WTC11 (cell line): ENCODE measurements at places on chromosomes 7 and 10. TPM values are rescaled to one million over a fixed set of nuclear protein-coding genes. Genes with fewer than 3 reads are reported as not detected.

The SH2D4B gene
- total RNA-seq, result 0.04 to 0.09 TPM in 2 of 3 replicates, not detected in the other

DNA sequence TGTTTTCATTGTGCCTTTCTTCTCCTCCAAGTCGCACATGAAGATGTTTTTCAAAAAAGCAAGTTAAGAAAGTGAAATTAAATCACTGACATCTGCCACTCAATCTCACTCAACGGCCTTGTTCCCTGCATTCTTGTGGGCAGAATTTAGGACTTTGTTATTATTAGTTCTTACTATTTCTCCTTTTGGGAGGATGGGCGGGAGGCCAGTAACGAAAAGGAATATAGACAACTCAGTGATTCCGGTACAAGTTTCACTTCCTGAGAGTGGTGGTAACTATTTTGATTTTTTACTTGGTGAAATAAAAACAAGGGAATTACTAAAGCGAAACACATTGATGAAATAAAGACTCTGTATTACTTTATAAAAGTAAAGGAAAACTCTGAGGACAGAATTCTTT is 231.9 kb upstream of the HABP2 start:
- DNase-seq, result no peak

DNA sequence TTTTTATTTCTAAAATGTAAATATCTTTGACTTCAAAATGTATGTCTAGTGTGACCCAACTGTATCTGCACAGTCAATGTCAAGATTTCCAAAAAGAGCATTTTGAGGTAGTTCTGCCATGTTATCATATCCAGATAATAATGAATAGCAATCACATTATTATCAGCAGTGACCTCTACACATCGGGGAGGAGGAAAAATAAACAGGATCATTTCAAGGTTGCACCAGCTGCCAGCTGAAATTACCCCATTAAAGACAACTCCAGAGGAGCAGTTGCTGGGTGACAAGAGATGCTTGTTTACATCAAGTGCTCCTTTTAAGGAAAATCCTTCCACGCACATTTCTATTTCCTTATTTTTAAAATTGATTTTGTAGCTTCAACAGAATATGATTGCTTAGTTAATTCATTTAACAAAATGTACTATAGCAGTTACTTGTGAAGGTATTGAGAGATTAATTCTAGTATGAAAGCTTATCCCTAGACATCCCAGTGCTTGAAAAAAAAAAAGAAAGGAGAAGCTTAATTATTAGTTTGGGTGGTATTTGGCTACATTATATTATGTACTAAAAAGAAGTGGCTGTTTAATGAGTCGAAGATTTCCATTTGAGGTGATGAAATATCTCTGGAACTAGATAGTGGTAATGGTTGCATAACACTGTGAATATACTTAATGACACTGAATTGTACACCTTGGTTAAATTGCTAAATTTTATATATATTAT is 19.3 kb upstream of the SLC35G1 start:
- DNase-seq, result no peak

GRCh38 chr10:30093303-30093950 is 34.0 kb upstream of the JCAD start:
- DNase-seq, result no peak

GRCh38 chr10:32687116-32687515 is 241.2 kb downstream of the CCDC7 start:
- no peak for DNase-seq

DNA sequence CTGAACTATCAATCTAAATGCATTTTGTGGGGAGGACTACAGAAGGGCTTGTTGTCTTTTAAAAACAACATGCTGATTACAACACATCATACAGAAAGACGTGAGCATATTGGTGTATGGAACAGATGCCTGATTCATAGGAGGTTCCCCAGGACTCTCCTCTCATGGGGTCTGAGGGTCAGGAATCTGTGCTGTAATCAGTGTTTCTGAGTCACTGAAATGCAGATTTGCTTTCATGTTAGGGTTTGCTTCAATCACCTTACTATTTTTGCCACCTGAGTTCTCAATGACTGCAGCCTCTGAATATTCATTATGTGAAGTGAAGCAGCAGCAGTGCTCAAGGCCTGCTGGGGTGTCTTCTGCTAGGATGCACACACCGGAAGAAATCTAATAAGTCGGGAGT is 550 bp upstream of the ANK3 start:
- DNase-seq, result no peak

The LRRC17 gene
- 1.4 to 1.8 TPM (median 1.6 TPM) in 3 replicates for total RNA-seq

- DNase-seq, result no peak
These were observed 147.2 kb downstream of the TMEM178B start for GRCh38 chr7:141221007-141221612.

The HOGA1 gene
- total RNA-seq, result 0.15 to 0.62 TPM (median 0.55 TPM) in 3 replicates

The FAM241B gene
- 24.4 to 28.9 TPM (median 26.9 TPM) in 3 replicates for total RNA-seq

GRCh38 chr10:2933924-2934323 is 133.4 kb upstream of the PFKP start:
- no peak for DNase-seq

DNA sequence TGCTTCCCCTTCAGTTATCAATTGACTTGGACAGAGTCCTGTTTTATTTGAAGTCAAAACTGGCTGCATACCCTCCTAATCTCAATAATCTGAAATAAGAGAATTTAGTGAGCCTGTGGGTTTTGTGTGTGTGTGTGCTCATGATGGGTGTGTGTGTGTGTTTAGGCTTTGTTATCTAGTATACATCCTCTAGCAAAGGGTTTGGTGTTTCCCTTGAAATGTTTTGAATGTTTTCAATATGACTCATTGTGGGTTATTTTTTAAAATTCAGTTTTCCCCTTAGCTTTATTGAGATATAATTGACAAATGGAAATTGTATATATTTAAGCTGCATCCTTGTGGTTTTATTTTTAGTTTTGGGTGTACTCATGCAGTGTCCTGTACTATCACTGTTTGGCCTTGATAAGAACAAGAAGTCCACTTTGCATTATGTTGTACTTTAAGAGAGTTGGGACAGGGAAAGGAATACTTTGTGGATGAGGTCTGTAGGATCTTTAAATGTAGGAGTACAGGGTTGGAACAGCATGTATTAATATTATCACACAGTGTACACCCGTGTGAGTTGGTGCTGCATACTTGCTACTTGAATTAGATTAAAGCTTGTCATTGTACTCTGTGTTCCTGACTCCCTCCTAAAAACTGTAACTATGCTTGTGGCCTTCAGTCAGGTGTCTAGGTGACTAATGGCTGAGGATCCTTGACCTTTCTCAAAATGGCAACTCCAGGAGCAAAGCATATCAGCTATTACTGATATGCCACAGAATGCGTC is 58.3 kb downstream of the VCL start:
- DNase-seq, result no peak

- DNase-seq, result no peak
These were observed 20.3 kb downstream of the TSPAN12 start for GRCh38 chr7:120837599-120837998.

- DNase-seq, result no peak
These were observed 27.7 kb downstream of the TDRD1 start for GRCh38 chr10:114206902-114207301.

DNA sequence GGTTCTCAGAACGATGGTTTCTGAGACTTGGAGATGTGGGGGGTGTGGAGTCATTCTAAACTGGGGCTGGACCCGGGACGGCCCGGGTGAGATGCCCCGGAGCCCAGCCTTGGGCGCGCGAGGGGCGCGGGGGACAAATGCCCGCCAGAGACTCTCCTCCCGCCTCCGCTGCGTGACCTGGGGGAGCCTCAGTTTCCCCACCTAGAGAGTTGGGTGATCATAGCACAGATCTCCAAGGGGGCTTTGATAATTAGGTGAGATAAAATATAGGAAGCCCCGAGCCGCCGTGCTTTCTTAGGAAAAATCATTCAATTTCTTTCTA is 658 bp upstream of the FZD8 start:
- DNase-seq, result no peak

GRCh38 chr7:33050535-33051318 is 11.8 kb downstream of the NT5C3A start:
- no peak for DNase-seq

DNA sequence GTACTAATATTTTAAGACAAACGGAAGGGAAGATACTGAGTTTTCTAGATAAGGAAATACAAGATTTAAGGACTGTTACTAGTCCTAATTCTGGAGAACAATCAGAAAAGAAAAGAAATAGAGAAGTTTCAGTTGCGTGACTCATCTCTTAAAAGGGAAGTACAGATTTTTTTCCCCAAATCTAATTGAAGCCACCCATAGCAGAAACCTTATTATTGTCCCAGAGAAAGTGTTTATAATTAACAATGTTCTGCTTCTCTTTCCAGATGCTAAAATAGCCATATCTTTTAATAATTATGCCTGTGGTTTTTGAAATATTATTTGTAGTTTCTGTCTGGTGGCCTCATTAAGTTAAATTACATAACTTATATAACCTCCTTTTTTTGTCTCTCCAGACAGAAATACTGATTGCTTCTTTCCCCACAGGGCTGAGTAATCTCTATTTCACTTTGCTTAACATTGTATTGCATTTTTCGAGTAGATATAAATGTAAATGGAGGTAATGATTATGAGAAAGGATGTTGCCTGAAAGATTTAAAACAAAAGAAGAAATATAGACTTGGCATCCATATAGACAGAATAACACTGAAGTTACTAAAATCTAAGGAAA is 240.7 kb upstream of the MBL2 start:
- DNase-seq, result no peak

- no peak for DNase-seq
These were observed 29.4 kb upstream of the GPR26 start for GRCh38 chr10:123636598-123637325.

DNA sequence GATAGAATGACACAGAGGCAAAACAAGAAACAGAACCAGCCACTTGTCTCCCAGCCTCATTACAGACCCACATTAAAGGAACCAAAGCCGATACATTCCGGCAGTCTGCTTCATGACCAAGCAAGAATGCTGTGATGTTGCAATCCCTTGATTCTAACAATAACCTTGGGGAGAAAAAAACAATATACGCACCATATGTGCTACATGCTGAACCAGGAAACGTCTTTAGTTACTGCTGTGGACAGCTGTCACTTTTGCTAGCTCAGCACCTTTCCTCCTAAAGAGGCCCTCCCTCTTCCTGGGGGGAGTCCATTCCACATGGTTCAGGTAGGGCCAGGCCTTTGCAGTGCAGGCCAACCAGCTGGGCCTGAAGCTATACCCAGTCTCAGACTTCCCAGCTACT is 79.1 kb downstream of the PRTFDC1 start:
- no peak for DNase-seq

The LMOD2 gene
- total RNA-seq, result 0.09 to 0.11 TPM in 2 of 3 replicates, not detected in the other

- no peak for DNase-seq
These were observed 78.6 kb upstream of the MGMT start for GRCh38 chr10:129388435-129388834.

DNA sequence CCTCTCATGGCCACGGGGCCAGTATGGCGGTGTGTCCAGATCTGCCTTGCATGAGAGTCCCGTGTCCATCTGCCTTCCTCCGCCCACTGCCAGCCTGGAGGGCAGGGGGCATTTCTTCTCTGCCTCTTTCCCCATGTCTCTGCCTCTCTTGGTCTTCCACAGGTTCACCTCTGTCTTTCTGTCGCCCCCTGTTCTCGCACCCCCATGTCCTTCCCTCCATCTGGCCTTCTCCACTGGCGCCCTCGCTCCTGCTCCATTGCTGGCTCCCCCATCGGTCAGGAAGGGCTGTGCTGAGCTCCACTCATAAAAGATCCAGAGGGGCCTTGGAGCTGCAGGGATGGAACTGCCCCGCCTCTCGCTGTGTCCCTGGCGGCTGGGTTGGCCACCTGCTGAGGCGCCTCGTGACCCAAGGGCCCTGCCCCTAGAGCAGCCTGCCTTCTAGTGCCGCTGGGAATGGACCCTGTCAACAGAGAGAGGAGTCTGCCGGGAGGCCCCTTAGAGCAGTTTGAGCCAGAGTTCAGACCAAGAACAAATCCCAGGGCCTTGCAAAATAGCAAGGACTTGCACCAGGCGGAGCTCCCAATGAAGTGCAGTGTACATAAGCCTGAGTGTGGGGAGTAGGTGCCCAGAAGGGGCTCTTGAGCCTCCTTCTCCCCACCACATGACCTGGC is 42.0 kb downstream of the GOLGA7B start:
- no peak for DNase-seq

DNA sequence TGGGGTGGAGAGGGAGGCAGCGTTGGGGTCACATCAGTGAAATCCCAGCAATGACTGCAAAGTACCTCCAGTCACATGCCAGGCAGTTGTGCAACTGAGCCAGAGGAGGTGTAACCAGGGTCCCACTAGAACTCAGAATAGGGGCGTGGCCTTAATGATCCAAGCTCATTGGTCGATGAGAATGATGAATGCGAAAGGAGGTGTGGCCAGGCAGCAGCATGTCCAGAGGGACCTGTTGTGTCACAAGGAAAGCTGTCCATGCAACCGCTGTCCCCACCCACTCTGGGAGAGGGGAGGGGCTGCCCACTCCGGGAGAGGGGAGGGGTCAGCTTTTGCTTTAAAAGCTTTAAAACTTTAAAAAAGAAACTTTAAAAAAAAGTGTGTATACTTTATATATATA is 25.3 kb upstream of the MTPAP start:
- peak; percentile 71 for DNase-seq

- DNase-seq, result no peak
These were observed 31.5 kb downstream of the ACTA2 start for GRCh38 chr10:88920986-88921593.

- DNase-seq, result no peak
These were observed 27.4 kb upstream of the EGR2 start for GRCh38 chr10:62843600-62843999.

DNA sequence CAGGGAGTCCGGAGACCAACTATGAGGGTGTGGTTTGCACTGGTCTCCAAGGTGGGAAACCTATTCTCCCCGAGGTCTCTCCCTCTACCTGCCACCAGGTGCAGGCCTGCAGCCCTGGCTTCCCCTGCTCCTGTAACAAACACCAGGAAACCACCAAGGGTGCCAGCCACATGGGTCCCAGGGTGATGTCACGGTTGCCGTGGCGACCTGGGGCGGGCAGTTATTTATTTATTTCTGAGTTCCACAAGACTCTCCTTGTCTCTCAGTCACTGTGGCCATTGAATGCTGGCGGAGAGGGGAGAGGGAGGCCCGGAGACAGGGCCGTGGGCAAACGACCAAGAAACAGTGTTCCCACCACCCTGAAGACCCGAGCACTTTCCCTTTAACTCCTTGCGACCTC is 27.0 kb downstream of the MMD2 start:
- peak; percentile 56 for DNase-seq

GRCh38 chr10:5018134-5018533 is 14.5 kb upstream of the AKR1C2 start:
- DNase-seq, result no peak

The SLC13A1 gene
- total RNA-seq, result 0.04 TPM in 1 of 3 replicates, not detected in the others

DNA sequence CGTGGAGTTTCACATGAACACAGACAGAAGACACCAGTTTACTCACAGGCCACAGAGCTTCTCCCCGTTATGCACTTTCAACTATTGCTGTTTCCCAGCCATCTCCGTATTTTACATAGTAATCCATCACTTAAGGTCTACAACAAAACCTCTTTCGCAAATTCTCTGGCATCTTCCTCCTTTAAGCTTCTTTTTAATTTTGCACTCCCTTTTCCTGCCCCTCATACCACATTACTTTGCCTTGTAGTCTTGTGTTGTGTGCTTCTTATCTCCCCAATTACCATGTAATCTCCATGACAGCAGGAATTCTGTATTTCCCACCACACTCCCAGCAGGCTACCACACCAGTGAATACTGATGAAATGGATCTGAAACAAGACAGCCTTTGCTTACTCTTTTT is 87.3 kb downstream of the ODAD2 start:
- peak; percentile 40 for DNase-seq

The CLCN1 gene
- 0.23 to 0.46 TPM (median 0.28 TPM) in 3 replicates for total RNA-seq
